ENCODE measurements at places on chromosomes 6 and 20.
A peak's percentile ranks its signal among the peaks of the same experiment; 100 is the strongest.

DNA sequence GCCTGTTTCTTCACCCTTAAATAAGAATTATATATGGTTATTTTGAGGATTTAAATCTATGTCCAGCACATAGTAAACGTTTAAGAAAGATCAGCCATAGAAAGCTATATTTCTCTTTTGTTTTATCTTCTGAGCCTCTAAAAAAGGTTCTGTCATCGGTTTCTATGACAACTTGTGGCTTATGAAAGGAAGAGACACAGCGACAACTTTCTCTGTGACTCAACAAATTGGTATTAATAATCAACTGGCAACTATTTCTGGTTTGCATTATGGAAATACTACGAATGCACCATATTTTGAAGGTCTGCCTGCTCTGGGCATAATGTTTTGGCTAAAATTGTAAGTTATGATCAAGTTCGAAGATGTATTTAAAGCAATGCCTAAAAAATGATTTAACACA is 751.0 kb downstream of the CD109 start:
- no peak for DNase-seq

- DNase-seq: no peak
Observed at GRCh38 chr6:156601152-156602065, 175.8 kb upstream of the ARID1B start.

GRCh38 chr6:10393544-10394225 is 21.2 kb downstream of the TFAP2A start:
- DNase-seq: peak; percentile 57

- no peak for DNase-seq
Observed at GRCh38 chr20:12223057-12223456, 305.4 kb downstream of the BTBD3 start.

All from KBM-7 (cell line).